ENCODE measurements at places on chromosomes 5 and 9.

DNA sequence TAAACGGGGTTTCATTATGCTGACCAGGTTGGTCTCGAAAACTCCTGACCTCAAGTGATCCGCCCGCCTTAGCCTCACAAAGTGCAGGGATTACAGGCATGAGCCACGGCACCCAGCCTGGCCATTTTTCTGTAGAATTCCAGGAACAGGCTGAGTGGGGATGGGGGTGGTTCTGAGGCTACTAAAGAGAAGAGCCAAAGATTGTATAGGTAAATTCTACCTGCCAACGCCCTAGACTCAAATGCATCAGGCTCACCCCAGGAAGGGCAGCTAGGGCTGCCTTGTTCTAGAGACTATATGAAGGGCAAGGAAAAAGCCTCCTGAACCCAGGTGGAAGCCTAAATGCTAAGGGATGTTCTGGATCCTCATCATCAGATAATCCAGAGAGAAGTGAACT, 1.6 kb upstream of the C5orf52 start:
- DNase-seq, result no peak

DNA sequence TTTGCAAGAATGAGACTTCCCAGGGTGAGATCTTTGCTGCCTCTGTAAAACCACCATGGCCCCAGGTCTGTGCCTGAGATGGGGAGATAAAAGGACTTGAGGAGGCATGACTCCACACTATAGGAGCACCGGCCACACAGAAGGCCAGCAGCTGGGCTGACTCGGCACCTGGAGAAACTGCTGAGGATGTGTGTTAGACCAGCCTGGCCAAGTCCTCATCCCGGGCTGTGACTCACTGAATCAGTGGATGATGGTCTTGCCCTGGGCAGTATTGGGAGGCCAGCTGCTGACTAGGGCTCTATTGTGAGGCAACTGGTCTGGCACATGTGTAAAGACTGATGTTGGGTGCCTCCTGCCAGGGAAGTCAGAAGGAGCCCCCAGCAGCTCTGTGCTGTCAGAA, 286.2 kb downstream of the ACTL7B start:
- DNase-seq, result no peak

GRCh38 chr5:104018299-104018698, 455.7 kb upstream of the NUDT12 start:
- DNase-seq, result no peak

- DNase-seq, result no peak
Observed at GRCh38 chr5:83246071-83246470, 168.7 kb downstream of the XRCC4 start.

DNA sequence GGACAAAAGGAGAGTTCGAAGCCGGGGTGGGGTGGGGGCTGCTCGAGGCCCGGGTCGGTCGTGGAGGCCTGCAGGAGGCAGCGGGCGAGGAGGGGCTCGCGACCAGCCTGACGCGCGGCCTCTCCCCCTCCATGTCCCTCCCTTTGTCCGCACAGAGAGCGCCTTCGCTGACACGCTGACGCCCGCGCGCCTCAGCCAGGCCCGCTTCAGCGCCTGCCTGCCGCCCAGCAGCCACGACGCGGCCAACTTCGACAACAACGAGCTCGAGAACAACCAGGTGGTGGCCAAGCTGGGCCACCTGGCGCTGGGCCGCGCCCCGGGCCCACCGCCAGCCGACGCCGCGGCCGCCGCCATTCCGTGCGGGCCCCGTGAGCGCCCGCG, 42.2 kb downstream of the NEURL1B start:
- no peak for DNase-seq

GRCh38 chr5:4777435-4777834, 362.7 kb upstream of the ADAMTS16 start:
- no peak for DNase-seq

GRCh38 chr9:111094433-111094924, 56.2 kb upstream of the LPAR1 start:
- DNase-seq, result peak; percentile 44

DNA sequence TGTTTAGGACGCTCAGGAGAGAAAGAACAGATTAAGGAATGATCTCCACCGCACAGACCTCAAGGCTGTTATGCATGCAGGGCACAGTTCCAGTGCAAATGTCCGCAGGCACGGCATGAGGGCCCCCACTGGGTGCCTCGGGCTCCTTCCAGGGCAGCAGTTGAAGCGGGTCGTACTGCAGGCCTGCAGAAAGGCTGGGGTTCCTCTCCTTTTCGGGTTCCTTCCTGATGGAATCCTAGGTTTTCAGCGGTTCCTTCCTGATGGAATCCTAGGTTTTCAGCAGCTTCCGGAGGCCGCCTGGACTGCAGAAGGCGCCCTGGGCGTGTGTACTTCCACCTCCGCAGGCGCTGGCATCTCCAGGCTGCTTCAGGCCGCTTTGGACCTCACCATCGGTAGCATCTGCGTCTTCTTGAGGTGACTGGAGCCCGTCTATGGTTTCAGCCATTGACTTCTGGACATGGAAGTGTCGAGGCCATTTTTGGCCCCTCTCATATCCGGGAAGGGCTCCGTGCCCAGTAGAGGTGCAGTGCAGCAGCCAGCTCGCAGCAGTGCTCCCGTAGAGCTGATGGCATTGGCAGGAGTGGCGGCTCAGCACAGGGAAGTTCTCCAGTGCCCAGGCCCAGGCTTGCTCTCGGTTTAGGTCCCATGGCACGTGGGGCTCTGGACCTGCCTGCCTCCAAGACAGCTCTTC, 5.6 kb upstream of the MGAT4B start:
- DNase-seq, result no peak

GRCh38 chr9:70256123-70256551, 2.6 kb upstream of the SMC5 start:
- no peak for DNase-seq

- no peak for DNase-seq
Observed at GRCh38 chr9:91660521-91660920, 236.9 kb upstream of the NFIL3 start.

GRCh38 chr5:120528609-120529008, 64.5 kb downstream of the PRR16 start:
- no peak for DNase-seq

GRCh38 chr5:135501965-135502364, 33.8 kb downstream of the NEUROG1 start:
- no peak for DNase-seq

- no peak for DNase-seq
Observed at GRCh38 chr5:171221916-171222315, 87.1 kb upstream of the TLX3 start.

DNA sequence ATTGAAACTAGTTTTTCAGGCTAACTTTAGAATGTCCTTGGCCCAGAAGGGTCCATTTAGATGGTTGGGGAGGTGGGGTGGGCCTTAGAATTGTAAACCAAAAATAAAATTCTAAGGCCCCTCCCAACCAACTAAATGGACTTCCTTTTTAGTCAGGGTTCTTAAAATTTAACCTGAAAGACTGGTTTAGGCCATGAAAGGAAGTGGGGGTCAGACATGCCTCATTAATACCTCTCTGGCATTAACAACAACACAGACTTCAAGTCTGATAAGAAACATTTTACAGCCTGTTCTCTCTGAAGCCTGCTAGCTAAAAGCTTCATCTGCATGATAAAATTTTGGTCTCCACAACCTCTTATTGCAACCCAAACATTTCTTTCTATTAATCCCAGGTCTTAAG, 65.5 kb upstream of the TNC start:
- DNase-seq, result no peak

DNA sequence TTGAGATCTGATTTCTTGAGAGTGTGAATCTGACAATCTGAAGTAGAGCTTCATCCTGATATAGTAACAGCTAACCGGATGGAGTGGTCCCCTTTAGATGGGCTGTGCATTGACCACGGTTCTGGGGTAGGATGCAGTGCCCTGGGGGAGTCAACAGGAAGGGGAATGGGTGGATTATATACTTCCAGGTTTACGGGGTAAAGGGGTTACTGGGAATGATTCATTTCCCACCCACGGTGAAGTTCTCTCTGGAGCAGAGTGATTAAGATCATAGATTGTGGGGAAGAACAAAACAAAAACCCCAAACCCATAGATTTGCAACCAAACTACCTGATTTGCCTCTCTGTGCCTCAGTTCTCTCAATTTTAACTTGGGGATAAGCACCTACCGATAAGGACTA, 1.5 kb upstream of the B4GALT7 start:
- no peak for DNase-seq

DNA sequence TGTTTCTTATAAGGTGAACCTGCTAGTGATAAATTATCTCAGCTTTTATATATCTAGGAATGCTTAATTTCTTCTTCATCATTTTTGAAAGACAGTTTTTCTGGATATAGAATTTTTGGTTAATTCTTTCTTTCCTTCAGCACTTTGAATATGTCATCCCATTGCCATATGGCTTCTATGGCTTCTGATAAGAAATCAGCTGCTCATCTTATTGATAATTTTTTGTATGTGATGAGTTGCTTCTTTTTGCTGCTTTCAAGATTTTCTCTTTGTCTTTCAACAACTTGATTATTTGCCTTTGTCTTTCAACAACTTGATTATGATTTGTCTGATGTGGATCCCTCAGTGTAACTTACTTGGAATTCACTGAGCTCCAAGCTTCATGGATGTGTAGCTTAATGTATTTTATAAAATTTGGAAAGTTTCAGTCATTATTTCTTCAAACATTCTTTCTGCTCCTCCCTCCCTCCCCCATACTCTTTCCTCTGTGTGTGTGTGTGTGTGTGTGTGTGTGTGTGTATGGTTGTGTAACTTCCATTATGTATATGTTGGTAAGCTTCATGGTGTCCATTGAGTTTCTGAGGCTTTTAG, 243.9 kb downstream of the TLE1 start:
- no peak for DNase-seq

GRCh38 chr9:113530022-113530635, 66.6 kb downstream of the RGS3 start:
- DNase-seq, result no peak

GRCh38 chr5:32206509-32207354, 32.6 kb upstream of the GOLPH3 start:
- no peak for DNase-seq

- no peak for DNase-seq
Observed at GRCh38 chr9:16174915-16175314, 622.1 kb downstream of the CCDC171 start.

DNA sequence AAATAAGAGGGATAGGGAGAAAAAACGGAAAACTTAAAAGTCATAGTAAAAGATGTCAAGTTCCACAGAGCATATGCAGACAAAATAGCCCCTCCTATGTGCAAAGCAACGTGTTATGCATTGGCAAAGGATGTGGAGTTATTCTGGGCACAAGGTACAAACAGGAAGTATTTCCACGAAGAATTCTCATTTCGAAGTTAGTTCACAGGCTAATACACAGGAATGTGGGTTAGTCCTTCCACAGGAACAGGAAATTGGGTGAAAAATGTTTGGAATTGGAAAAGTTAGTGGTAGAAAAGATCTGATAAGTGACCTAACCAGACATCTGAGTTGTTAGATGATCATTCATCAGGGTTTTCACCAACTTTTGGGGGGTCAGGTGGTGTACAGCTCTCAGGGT, 326.6 kb downstream of the EBF1 start:
- no peak for DNase-seq

DNA sequence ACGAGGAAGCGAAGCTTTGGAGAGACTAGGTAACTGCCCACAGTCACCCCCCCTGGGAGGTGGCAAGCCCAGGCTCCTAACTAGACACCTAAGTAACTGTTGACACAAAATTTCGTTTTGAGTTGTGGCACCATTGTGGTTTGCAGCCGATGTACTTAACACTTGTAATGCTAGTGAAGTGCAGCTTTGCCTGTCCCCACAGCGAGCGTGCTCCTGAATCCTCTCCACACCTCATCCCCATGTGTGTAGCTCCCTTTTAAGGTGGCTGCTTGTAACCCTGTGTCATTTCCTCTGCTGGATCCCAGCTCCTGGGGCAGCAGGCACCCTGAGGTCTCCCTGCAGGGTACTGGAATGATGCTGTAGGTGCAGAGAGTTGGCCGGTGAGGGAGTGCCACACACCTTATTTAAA, 114.9 kb downstream of the TRIO start:
- no peak for DNase-seq

DNA sequence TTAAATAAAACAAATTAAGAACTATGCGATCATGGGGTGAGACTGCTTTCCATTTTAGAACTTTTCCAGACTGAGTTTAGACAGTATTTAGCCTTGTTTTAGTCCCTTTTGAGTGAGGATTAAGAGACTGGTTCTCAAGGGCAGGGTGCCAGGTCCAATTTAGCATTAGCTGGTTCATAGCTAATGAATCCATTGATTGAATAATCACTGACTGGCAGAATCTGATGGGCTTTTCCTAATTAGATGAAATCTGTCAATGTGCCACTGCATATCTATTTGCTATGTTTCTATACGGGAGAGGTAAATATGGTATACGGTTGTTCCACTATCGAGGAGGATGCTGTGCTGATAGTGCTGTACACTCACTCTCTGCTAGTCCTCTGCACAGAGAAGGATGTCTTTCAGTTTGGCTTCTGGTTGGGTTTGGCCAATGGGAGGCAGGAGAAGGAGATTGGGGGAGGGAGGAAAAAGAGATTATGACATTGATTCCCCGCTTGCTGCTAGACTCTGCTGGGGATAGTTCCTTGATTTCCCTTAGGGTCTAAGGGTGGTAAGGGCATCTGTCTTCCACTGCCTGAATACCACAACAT, 496.6 kb downstream of the CTNND2 start:
- DNase-seq, result no peak

DNA sequence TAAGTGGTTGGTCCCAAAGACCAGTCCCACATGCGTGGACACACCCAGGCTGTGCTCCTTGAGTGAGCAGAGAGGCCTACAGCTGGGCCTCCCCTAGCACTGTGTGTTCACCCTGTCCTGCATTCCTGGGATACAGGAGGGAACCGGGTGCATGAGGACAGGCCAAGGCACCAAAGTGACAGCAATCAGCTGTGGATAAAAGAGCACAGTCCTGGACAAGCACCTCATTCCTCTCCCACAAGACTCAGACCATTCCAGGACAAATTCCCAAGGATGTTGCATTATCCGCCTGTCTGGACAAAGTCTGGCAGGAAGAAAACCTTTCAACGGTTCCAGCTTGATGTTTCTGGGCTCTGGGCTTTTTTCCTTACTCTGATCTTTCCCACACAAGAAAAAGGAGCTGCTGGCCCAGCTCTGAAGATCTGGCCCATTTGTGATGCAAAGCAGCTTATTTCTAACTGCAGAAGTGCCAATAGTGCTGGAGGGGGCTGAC, 273.2 kb downstream of the ENC1 start:
- DNase-seq, result no peak

GRCh38 chr5:115417076-115417475, 120.6 kb upstream of the CCDC112 start:
- no peak for DNase-seq

GRCh38 chr5:135553688-135554462, 18.1 kb upstream of the NEUROG1 start:
- no peak for DNase-seq

DNA sequence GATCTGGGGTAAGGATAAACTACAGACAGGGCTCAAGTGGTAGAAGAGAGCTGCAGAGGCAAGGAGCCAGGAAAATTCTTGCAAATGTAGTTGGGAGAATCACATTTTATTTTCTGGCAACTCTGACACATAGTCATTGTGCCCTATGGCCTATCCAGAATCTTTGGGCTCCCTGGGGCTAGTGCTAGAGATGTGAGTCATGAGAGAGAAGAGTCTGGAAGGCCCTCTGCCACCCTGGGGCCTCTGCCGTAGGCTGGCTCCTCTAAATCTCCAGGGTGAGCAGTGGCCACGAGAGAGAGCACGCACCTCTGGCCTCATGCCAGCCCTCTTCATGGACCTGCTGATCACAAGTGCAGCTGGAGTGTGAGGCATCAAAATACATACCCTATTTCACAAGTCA, 74.3 kb upstream of the SSBP2 start:
- no peak for DNase-seq

Data from CD4-positive, alpha-beta T cell treated with Interleukin-1 beta for 1 hour (primary cell).